ENCODE measurements at places on chromosomes 3 and 15. TPM values are rescaled to one million over a fixed set of nuclear protein-coding genes. Genes with fewer than 3 reads are reported as not detected.

SPRED1 gene
- total RNA-seq, result 1.2 TPM

ZNF770 gene
- total RNA-seq, result 45.8 TPM

FBXL2 gene
- not detected for total RNA-seq

ETFA gene
- total RNA-seq, result 68.8 TPM

PLCB2 gene
- total RNA-seq, result 166 TPM

RAMAC gene
- 20.8 TPM for total RNA-seq

MEX3B gene
- 0.63 TPM for total RNA-seq

ALPK3 gene
- total RNA-seq, result 0.24 TPM

FOXL2 gene
- total RNA-seq, result not detected

CLEC3B gene
- not detected for total RNA-seq

C3orf49 gene
- total RNA-seq, result not detected

CFAP44 gene
- 33.8 TPM for total RNA-seq

ROBO1 gene
- 3.2 TPM for total RNA-seq

FBXO40 gene
- not detected for total RNA-seq

PRSS50 gene
- total RNA-seq, result 0.10 TPM

SCG3 gene
- not detected for total RNA-seq

GUCA1C gene
- not detected for total RNA-seq

ROBO2 gene
- not detected for total RNA-seq

CAV3 gene
- not detected for total RNA-seq

KCNMB3 gene
- total RNA-seq, result 6.1 TPM

NUP210 gene
- total RNA-seq, result 166 TPM

SLC12A1 gene
- not detected for total RNA-seq

EFCC1 gene
- total RNA-seq, result not detected

UACA gene
- 2.7 TPM for total RNA-seq

CSNK1G1 gene
- total RNA-seq, result 39.0 TPM

ZBED2 gene
- total RNA-seq, result 6.0 TPM

DUOXA2 gene
- total RNA-seq, result not detected

MCTP2 gene
- total RNA-seq, result 64.8 TPM

CCR9 gene
- 0.76 TPM for total RNA-seq

KLHL40 gene
- not detected for total RNA-seq

LSMEM2 gene
- total RNA-seq, result not detected

ISL2 gene
- 0.22 TPM for total RNA-seq

PCSK6 gene
- 1.6 TPM for total RNA-seq

CCDC33 gene
- total RNA-seq, result not detected

CNTN3 gene
- not detected for total RNA-seq

WDR93 gene
- 0.29 TPM for total RNA-seq

GOLGA6L10 gene
- 2.1 TPM for total RNA-seq

HEG1 gene
- total RNA-seq, result 9.2 TPM

P3H2 gene
- total RNA-seq, result not detected

GABRB3 gene
- total RNA-seq, result not detected

SEMA3F gene
- total RNA-seq, result 0.27 TPM

SLC22A13 gene
- total RNA-seq, result 0.91 TPM

ERICH6 gene
- not detected for total RNA-seq

UCN2 gene
- total RNA-seq, result not detected

SGO1 gene
- 6.7 TPM for total RNA-seq

ZNF501 gene
- 6.1 TPM for total RNA-seq

SPINK8 gene
- total RNA-seq, result not detected

C3orf70 gene
- total RNA-seq, result not detected
